Renal pelvis (tissue), 12 donors: ENCODE measurements at places on chromosomes 5 and 9. TPM values are rescaled to one million over a fixed set of nuclear protein-coding genes. Genes with fewer than 3 reads are reported as not detected.

- DNase-seq = no peak
Observed at GRCh38 chr5:151186538-151186937, 29.0 kb upstream of the ANXA6 start.

- DNase-seq = no peak
Observed at GRCh38 chr5:172714491-172715420, 56.2 kb downstream of the DUSP1 start.

DNA sequence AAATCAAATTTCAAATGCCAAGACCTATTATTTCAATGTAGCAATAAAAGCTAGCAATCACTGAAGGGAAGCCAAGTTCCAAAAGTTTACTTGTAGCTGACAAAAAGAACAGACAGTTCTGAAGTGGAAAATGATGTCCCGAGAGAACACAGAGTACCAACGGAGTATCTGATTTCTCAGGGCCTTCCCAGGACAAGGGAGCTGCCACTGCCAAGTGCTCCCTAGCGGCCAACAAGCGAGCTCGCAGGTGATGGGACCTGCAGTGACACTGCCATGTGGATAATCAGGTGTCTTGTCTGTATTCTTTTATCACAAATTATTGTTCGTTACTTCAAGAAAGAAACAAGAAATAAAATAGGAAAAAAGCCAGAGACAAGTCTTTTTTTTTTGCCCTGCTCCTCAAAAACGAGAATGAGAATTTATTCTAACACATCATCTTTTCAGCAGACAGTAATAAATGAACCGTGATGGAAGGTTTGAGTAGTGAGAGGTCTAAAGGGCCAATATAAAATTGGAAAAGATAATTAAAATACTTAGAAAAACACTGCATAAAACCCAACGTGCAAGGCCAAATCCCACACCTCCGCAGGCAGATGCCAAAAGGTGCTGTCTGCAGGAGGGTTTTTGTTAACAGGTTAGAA lies 159.4 kb downstream of the MYO10 start:
- no peak for DNase-seq

DNA sequence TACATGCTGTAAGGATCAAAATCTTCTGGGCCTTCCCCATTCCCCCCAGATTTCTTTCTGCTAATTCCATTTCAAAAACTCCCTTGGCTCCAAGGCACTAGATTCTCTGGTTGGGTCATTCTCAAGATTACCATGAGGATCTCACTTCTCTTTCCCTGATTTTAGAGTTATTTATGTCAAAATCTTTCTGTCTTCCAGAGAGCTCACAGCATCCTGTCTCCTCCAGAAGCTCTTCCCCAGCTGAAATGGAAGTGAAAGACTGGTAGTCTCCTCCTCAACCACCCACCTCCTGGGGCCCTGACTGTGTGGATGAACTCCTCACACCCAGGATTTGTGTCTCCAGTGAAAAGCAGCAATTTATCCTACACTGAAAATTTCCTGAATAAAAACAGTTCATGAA lies 11.9 kb upstream of the ZNF366 start:
- no peak for DNase-seq

DNA sequence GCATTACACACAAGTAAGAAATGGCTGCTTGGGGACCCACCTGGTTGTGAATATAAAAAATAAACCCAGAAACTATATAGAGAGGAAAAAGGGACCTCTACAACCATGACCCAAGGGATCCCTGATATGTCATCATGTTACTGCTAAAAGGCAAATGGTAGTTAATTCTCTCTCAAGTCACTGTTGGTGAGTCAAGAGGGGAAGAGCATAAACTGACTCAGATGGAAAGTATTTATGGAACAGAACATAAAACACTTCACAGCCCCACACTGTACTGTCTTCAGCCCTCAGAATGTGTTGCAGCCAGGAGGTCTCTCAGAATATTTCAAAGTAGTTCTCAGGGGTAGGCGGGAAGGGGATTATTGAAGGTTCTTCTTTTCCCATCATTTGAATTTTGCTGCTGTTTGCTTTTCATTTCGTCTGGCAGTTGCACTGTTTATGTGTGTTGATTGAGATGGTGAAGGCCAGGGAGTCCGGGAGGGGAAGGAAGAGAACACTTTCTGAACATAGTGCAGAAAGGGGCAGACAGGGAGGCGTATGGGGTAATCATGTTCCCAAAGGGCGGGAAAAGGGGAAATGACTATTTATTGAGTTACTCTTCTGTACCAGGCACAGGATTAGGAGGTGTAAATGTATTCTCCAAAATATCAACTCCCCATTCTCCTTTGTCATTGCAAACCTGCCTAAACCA lies 85.5 kb downstream of the TEK start:
- no peak for DNase-seq

DNA sequence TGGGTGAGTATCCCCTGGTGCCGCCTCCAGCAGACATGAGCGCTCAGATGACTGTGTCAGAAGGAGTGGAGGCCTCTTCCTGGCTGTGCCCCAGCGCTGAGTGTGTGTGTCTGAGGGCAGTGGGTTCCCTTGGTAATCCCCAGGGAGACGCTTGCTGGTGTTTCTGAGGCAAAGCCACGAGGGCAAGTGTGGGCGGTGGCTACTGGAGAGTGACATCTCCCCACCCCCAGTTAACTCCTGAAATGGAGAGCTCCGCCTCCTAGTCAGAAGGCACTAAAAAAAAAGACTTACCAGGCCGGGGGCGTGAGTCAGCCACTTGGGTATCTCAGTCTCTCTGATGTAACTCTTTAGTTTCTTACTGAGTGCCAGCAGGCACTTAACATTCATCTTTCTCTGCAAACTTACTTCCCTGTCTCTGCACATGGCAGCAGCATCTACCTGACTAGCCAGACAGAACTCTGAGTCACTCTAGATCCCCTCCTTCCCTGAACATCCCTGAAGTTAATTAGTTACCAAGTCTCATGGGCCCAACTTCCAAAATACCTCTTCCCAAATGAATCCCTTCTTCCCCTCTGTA lies 19.3 kb downstream of the ORM2 start:
- DNase-seq = peak; percentile 75

DNA sequence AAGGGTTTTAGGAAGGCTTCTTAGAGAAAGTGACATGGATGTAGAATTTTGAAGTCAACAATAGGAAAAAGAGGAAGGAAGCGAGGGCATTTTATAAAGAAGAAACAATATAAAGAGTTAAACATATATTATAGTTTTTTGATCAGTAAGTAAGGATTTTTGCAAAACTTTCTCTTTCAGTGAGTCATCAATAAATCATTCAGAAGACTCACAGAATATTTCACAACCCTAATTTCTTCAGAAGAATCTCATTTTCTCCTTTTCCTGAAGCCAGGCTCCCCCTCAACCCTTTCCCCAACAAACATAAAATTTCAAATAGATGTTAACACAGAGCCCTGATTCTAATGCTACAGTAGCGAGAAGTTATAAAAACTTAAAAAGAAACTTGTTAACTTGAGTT lies 4.3 kb upstream of the COX7C start:
- DNase-seq = no peak

DNA sequence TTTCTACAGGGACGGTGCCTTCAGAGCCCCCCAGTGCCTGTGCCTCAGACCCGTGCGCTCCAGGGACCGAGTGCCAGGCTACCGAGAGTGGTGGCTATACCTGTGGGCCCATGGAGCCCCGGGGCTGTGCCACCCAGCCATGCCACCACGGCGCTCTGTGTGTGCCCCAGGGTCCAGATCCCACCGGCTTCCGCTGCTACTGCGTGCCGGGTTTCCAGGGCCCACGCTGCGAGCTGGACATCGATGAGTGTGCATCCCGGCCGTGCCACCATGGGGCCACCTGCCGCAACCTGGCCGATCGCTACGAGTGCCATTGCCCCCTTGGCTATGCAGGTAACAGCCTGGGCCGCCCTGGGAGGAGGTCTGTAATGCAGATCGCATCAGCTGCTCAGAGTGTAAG lies 6.9 kb downstream of the CRB2 start:
- no peak for DNase-seq

Gene TAS2R1
- polyA plus RNA-seq = 0.13 TPM

Gene KIF3A
- 19.7 TPM for polyA plus RNA-seq

Gene KIF20A
- polyA plus RNA-seq = 50.7 TPM

Gene CDH9
- polyA plus RNA-seq = 7.3 TPM

Gene HACD4
- 2.7 TPM for polyA plus RNA-seq

Gene IFNA4
- polyA plus RNA-seq = not detected
